GM12892 (cell line): ENCODE measurements at places on chromosomes 2 and 18.
A peak's percentile ranks its signal among the peaks of the same experiment; 100 is the strongest.

DNA sequence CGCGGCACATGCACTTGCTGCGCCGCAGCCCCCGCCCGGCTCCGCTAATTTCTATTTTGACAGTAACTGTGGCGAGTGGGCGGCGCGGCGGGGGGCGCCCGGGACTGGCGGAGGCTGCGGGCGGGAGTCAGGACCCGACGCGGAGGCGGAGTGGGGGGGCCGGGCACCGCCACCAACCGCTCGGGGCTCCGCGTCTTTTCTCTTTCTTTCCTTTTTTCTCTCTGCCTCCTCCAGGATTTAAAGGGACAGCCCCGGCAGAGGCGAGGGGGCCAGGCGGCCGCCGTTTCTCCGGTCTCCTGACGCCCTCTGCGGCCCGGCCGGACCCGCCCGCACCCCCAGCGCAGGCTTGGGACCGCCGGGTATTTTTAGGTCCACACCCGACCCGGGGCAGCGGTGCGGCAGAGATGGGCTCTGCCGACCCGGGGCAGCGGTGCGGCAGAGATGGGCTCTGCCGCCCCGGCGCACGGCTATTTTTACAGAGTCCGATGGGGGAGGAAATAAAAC lies 460 bp upstream of the ZBTB7C start:
- DNase-seq, result no peak

GRCh38 chr2:241095594-241096290 lies 6.3 kb downstream of the MTERF4 start:
- DNase-seq, result no peak

DNA sequence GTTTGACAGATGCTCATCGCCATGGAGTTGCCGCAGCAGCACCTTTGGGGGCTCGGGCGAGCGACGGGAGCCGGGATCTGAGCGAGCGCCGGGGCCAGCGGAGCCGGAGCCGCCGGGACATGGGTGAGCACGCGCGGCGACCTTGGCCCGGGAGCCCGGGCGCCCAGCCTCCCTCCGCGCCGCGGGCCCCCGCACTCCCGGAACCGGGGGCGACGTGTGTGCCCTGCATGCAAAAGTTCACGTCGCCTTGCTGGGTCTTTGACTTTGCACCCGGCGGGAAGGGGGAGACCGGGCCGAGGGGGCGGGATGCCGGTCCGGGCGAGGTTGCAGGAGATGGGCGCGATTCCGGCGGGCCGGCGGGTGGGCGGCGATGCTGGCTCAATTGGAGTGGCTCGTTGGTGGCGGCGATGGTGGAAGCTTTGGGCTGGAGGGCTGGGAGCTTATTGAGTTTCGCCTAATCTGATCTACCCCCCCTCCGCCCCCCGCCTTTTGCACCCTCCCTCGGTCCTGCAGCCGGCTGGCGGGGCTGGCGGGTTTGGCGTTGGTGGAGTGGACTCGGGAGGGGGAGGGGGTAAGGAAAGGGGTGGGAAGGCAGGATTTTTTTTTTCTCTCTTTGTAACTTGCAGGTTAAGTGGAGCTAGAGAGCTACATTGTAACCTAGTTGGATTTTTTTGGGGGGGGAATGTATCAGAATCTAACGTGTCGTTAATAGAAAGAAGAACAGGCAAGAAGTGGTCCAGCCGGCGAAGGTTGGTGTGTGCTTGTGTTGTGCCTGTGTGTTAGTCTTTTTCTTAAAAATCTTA lies at the start of gene SETBP1:
Gene SETBP1, plus strand, starts transcription at position 616 of the 803 bp plus-strand sequence. CDS start 20,459 bp downstream, outside the sequence.
- peak; percentile 44 for DNase-seq

DNA sequence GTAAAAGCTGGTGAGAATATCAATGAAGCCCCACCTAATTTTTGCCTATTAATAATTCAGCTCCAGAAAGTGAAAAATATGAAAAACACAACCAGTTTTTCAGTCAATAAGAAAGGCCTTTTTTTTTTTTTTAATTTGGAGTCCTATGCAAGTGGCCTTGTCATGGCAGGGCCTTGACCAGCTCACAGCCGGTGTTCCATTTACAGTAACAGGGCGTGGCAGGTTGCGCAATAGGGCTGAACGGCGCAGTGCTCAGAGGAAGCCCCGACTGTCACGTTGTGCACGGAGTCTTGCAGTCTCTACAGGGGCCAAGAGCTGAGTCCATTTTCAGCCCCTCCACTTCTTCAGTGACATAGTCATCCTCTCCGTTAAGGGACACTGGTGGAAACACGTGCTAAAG lies 184.1 kb upstream of the FN1 start:
- DNase-seq, result no peak

- DNase-seq, result no peak
These were observed 40.2 kb downstream of the SLC14A1 start for GRCh38 chr18:45764000-45764686.
